ENCODE measurements at places on chromosomes 5 and 9.

DNA sequence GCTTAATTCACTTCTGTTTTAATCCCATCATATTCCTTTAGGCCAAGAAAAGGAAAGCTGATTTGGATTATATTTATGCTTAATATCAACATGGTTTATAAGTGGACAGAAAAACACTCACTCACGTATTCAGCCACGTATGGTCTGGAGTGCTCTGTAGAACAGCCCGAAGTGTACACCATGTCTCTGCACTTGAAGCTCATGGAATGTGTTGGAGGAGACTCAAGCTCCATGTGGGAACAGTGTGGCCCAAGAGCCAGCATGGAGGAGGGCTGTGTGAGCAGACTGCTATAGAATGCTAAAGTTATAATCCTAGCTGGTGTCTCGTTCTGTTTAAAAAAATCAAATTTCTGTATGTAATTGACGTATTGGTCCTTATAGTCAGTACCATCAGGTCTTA lies 32.9 kb downstream of the OTULINL start:
- DNase-seq = no peak

DNA sequence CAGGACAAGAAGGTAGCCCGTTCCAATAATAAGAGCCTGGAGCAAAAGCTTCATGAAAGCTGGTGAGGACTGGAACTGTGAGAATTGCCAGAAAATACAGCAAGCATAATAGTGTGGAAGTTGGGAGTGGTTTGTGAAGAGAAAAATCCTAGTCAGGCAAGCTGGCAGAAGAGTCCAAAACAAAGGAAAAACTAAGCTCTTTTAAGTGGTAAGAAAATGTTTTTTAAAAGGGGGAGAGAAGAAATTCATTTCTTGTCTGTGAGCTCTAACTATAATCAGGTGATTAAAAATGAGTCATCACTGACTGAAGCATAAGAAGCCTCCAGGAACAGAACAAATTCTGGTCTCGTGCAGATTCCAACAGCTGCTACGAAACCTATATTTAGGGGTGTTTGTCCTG lies 102.6 kb downstream of the CAAP1 start:
- DNase-seq = no peak

- DNase-seq = no peak
These were observed 41.8 kb upstream of the KCNMB1 start for GRCh38 chr5:170430866-170431437.

DNA sequence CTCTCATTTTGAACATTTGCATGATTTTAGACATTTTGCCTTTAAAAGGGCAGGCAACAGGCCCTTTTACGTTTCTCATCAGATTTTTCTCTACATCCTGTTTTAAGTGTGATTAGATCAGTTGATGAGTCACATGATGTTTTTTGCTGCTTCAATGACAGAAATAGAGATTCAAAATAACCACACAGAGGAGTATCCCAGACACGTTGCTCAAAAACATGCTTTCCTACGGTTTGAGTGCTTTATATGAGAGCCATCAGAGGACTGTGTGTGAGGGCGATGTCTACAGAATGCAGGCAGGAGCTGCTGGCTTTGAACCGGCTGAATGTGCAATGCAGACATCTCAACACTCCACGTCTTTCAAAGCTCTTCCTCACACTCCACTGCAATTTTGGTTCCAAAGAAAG lies 42.1 kb downstream of the OTULIN start:
- DNase-seq = peak; percentile 27

Measured in brain microvascular endothelial cell (primary cell).